ENCODE measurements at places on chromosomes 13 and 19.
A peak's percentile ranks its signal among the peaks of the same experiment; 100 is the strongest.

DNA sequence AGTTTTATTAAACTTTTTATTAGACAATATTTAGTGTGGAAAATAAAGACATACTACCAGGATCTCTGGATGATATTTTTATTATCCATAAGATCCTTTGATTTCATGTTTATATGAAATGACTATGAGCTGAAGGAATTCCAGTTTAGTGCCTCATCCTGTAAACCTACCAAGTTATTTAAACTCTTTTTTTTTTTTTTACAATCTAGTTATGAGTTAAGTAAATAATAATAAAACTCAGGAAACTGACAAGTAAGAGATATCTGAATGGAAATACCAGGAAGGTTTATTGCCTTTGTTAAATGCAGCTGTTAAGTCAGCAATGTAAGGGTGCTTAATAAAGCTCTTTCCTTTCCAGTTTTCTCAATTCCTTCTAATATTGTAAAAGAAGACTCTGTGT is 53.9 kb downstream of the RXFP2 start:
- peak; percentile 59 for DNase-seq

GRCh38 chr13:32031025-32031814 is at the start of gene FRY:
Gene FRY (plus strand): TSS chr13:32031774. CDS start chr13:32031796, 22 bp downstream.
- DNase-seq = peak; percentile 58

DNA sequence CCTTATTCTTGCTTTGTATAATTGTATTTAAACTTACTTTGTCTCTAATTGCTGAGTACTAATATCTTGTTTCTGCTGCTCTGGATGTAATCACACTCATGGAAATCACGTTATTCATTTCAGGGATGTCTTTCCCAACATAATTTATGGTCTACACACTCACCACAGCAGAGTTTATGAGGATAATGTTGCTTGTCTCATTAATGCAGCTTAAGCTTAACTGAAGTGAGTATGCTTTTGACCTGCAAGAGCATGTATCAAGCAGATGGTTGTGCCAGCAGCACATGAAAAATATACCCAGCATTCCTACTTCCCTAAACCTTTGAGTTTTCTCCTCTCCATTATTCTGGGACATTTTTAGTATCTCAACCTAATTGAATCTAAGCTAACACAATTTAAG is 1080.9 kb downstream of the SLITRK5 start:
- DNase-seq = no peak

GRCh38 chr13:73073050-73073449 is 14.2 kb downstream of the KLF5 start:
- DNase-seq = no peak

- peak; percentile 22 for DNase-seq
These were observed 22.3 kb downstream of the CEBPG start for GRCh38 chr19:33395561-33396550.

- no peak for DNase-seq
These were observed 1132.7 kb downstream of the SLITRK1 start for GRCh38 chr13:82749551-82749950.

DNA sequence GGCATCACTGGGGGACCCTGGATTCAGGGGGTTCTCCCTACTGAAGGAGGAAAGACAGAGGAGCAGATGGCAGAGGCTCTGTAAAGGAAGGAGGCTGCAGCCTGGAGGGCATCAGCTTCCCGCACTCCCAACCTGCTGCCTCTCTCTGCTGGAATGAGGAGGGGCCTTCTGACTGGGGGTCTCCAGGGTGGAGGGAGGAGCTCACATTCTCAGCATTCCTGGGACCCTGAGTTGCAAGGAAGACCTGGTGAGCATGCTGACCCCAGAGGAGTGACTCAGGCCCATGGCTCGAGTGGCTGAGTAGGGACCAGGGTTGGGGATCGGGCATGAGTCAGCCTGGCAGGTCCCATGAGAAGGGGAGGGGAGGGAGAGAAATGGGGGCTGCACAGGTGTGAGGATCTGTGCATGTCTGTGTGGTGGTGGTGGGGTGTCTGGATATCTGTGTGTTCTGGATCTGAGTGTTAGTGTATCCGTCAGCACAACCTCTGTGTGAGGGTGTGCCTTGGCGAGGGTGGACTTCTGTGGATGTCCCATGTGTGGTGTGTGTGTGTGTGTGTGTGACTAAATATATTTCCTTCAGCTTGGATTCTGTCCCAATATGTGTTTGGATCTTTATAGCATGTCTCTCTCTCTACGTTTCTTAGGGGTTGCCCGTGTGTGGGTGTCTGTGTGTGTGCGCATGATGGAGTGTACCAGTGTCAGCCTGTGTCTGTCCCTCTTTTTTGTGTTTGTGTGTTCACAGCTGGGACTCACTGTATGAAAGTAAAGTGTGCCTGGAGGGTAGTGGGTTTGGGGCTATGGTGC is 4.6 kb downstream of the AXL start:
- peak; percentile 97 for DNase-seq

GRCh38 chr13:97234742-97235141 is 12.6 kb downstream of the MBNL2 start:
- no peak for DNase-seq

- DNase-seq = no peak
These were observed 853.3 kb downstream of the GPC5 start for GRCh38 chr13:92251671-92252210.

DNA sequence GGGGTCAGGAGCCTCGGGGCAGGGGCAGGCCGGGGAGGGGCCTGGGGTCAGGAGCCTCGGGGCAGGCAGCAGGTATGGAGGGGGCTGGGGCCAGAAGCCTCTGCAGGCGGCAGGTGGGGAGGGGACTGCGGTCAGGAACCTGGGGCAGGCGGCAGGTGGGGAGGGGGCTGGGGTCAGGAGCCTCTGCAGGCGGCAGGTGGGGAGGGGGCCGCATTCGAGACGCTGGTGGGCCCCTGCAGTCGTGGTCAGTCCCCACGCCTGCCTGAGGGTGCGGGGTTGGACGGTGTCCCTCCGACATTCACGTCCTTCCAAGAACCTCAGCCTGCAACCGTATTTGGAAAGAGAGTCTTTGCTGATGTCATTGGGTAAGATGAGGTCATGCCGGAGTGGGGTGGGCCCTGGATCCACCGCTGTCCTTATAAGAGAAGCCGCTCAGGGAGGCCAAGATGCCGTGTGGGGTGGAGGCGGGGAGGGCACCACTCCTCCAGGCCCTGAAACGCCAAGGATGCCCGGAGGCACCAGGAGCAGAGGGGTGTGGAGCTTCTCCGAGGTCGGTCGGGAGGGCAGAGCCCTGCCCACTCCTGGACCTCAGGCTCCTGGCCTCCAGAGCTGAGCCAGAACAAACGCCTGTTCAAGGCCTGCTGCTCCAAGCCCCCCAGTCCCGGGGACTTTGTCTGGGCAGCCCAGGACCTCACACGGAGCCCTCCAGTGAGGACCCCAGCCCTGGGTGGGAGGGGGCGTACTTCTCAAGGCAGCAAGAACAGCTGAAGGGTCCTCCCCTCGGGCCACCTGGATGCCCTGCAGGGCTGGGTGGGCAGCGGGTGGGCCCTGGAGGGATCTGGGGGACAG is 30.1 kb downstream of the PIP5K1C start:
- DNase-seq = peak; percentile 80

- DNase-seq = no peak
These were observed 23.3 kb downstream of the PBX4 start for GRCh38 chr19:19595171-19595701.

DNA sequence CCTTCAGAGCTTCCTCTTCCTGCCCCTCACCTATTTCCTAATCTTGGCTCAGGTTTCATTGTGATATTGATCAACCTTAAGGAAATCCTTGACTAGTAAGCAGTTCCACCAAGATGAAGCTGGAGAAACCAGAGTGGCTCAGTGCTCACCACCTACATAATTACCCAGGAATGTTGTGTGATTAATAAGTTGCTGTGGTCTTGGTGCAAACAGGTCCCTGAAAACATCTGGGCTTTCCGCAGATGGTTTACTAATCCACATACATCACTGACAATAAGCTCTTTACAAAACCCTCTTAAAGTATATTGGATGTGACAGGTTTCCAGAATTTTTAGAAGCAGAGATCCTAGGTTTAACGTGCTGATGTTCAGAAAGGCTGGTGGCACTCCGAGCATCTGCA is 8.6 kb upstream of the SERP2 start:
- DNase-seq = peak; percentile 80

DNA sequence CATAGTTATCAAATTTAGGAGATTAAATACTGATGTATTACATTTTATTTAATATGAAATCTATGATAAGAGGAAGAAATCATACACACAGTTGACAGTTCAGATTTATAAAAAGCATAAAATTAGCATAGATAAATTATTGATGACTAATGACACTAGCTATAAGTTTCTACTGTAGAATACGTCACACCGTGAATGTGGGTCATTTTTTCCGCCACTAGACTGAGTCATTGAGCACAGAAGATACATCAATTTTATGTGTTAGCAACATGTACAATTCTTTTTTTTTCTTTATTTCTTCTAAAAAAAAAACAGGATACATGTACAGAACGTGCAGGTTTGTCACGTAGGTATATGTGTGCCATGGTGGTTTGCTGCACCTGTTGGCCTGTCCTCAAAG is 22.2 kb downstream of the AP2S1 start:
- DNase-seq = peak; percentile 81

DNA sequence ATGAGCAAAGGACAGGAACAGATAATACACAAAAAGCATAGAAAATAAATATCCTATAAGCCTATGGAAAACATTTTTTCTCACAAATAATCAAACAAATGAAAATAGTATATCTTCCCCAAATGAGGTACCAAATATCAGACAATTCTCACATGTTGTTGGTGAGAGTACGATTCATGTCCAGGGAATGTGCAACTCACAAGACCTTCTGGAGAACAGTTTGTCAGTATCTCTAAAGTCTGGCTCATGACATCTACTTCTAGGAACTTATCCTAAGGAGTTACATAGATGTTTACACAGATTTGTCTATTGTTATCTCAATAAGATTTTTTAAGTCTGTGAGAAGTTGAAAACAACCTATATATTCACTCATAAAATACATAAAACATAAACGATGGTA is 80.3 kb upstream of the ARHGEF7 start:
- DNase-seq = peak; percentile 36

DNA sequence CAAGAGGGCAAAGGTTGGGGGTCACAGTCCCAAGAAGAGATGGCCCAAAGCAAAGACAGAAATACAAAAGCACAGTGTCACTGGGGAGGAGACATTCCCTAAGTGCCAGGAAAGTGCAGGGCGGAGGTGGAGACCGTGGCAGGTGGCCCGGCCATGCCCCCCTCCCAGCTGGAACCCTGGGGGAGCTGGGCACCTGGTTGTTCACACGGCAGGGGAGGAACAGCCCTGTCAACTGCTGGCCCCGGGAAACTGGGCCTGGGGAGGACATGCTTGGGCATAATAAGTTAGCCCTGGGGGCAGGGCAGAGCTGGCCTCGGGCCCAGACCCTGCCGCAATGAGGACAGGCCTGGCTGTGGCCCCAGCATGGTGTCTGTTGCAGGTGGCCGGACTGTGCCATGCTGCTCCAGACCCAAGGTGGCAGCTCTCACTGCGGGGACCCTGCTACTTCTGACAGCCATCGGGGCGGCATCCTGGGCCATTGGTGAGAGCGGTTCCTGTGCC is 7.4 kb downstream of the HPN start:
- no peak for DNase-seq

- DNase-seq = no peak
These were observed 899 bp downstream of the GIPC3 start for GRCh38 chr19:3586127-3586626.

DNA sequence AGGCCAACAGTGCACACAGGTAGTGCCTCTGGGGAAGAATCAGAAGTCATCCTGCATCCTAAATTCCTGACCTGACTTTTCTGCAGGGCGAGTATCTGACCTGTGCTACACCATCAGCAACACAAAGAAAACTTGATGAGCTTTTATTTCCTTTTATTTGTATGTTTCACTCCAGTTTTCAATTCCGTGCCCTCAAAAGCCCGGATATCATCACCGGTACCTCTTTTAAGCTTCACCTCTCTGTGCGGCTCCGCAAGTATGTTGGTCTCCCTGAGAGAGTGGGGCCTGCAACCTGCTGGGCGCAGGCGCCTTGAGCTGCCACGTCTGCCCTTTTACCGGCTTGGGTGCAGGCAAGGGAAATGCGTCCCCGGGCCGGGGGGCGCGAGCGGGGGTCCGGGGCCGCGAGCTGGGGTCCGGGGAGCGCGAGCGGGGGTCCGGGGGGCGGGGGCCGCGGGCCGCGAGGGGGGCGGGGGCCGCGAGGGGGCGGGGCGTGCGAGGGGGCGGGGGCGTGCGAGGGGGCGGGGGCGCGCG is 4.3 kb upstream of the DUXA start:
- DNase-seq = peak; percentile 15

DNA sequence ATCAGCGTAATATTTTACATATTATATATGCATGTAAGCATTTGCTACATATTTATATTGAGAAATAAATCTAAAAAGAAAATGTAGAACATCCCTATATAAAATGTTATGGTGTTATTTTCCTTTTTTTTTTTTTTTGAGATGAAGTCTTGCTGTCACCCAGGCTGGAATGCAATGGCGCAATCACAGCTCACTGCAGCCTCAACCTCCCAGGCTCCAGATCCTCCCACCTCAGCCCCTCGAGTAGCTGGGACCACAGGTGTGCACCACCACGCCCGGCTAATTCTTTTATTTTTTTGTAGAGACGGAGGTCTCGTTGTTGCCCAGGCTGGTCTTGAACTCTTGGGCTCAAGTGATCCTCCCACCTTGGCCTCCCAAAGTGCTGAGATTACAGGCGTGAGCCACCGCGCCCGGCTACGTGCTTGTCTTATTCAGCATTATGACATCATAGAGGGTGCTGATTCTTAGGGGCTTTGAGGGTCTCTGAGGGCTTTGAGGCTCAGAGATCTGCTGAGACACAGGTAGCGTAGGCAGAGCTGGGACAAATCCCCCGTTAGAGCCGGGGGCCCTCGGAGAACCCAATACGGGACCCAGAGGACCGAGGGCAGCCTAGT is 101.9 kb downstream of the GADD45B start:
- peak; percentile 28 for DNase-seq

DNA sequence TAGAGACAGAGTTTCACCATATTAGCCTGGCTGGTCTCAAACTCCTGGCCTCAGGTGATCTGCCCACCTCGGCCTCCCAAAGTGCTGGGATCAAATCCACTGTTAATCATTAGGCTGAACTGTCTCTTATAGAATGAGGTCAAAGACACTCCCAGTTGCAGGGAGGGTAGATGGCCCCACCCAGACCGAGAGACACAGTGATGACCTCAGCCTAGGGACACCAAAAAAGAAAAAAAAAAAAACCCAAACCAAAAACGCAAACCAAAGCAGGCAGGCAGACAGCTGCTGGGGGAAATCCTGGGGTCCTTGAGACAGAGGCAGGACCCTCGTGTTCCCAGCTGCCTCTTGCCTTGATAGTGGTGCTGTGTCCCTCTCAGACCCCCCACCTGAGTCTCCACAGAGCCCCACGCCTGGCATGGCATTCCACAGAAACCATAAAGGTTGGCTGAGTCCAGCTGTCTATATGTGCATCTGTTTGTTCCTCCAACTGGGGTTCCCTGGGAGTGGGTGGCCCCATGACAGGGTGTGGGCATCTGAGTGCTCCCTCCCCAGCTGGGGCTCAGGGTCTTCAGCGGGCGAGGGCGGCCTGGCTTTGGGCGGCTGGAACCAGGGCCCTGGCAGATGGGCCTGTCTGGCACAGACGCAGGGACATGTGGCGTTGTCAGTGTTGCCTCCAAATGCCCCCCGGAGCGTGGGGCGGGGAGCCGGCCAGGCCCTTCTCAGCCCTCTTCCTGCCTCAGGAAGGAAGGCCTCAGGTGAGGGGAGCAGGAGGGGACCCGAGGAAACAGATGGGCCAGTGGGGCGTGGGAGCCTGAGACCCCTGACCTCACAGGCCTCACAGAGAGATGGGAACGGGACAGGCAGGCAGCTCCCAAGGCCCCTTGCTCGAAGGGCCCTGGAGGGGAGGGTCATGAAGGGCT is 5.2 kb downstream of the DAND5 start:
- DNase-seq = no peak

- no peak for DNase-seq
These were observed 813 bp upstream of the MCOLN1 start for GRCh38 chr19:7521551-7522071.

All from fibroblast of skin of right biceps (primary cell).